ENCODE measurements at places on chromosomes 11 and 22.

GRCh38 chr11:77191823-77192495 lies 63.9 kb downstream of the MYO7A start:
- peak; percentile 88 for DNase-seq

- no peak for DNase-seq
These were observed 69.6 kb upstream of the TEAD1 start for GRCh38 chr11:12604557-12605153.

GRCh38 chr22:45163099-45163450 lies 650 bp upstream of the NUP50 start:
- DNase-seq, result no peak

GRCh38 chr11:11706028-11706427 lies 84.2 kb upstream of the GALNT18 start:
- no peak for DNase-seq

GRCh38 chr11:10375280-10375971 lies 70.6 kb downstream of the ADM start:
- DNase-seq, result no peak

GRCh38 chr11:92830377-92831155 lies 138.9 kb upstream of the MTNR1B start:
- DNase-seq, result peak; percentile 72

- DNase-seq, result peak; percentile 74
These were observed 8.7 kb downstream of the CAPN5 start for GRCh38 chr11:77075425-77075905.

- no peak for DNase-seq
These were observed 19.3 kb upstream of the MPPED1 start for GRCh38 chr22:43392385-43392989.

DNA sequence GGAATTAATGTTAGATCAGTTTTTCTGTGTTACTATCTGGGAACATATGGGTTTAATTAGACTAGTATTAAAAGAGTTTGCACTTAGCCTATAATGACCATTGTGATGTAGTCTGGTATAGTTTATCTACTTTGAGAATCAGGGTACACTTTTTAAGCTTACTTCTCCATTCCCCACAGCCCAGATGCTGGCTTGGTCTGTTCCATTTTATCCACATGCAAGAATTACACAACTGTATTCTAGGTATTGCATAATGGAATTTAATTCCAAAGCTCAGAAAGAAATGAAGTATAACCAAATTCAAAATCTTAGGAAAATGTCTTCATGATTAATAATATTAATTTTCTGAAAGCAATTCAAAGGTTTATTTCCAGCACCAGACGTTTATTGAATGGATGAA lies 122.2 kb upstream of the PDGFD start:
- no peak for DNase-seq

DNA sequence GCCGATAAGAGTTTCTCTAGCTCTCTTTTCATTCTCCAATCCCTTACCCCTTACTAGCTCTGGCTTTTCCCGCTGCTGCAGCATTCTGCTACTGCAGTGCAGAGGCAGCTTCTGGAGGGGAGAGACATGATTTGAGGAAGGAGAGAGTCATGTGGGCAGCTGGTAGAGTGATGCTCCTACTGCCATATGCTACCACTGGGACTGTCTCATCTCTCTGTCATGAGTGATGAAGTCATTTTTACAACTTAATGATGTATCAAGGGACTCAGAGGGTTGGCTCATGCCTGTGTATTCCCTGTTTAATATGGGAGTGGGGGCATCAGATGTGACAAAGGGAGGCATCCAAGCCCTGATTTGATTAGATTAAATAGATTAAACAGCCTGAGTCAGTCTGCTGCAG lies 11.3 kb downstream of the SLC17A6 start:
- no peak for DNase-seq

DNA sequence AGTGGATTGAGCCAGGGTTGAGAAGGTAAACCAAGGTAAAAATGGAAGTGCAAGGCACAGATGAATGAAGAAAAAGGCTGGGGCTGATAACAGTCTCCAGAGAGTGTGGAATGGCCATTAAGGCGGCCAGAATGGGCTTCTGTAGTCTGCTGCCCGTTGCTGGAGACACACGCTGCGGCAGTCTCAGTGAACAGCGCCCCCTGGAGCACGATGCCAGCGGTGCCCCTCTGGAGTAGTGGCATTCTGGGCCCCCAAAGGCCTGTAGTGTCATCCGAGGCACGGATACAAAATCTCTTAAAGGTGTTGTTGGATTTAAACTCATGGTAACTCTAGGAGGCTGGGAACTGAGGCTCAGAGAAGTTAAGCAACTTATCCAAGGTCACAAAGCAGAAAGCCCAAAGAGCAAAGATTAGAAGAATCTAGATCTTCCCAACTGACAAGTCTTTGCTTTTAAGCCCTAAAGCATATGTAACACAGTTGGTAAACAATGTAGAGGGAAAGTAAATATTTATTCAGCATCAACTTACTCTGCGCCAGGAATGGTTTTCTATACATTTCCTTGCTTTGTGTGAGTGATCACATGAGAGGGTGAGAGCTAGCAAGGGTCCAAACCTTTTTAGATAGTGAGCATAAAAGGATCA lies 18.2 kb downstream of the KCNJ1 start:
- no peak for DNase-seq

DNA sequence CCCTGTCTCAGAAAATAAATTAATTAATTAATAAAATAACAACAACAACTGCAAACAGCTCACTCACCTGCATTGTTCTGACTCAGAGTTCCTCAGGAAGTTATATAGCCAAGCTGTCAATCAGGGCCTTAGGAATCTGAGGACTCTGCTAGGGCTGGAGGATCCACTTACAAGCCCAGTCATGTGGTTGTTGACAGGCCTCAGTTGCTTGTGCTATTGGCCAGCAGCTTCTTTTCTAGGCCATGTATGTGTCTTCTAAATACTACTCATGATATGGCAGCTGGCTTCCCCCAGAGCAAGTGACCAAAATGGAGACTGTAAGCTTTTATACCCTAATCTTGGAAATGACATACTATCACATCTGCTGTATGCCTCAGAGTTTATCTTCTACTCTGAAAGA lies 20.8 kb upstream of the ATP5MG start:
- DNase-seq, result no peak
